Fibroblast of skin of right quadriceps (primary cell): ENCODE measurements at places on chromosomes 1 and 21.

DNA sequence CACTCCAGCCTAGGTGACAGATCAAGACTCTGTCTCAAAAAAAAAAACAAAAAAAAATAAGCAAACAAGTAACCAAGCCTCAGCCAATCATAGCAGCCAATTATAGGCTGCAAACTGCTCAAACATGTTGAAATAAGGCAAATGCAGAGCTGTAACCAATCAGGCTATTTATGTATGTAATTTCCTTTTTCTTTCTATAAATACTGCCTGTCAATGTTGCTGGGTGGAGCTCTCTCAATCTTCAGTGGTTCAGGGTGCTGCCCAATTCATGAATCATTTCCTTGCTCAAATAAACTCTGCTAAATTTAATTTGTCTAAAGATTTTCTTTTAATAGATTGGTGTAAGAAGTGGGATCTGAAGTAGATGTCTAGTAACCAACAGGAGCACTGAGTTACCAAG is 11.6 kb upstream of the CD1D start:
- no peak for DNase-seq

- no peak for DNase-seq
These were observed 61.4 kb downstream of the TMEM200B start for GRCh38 chr1:29062157-29062942.

- DNase-seq: peak; percentile 24
These were observed 14.3 kb downstream of the TRIM11 start for GRCh38 chr1:228392111-228392936.

DNA sequence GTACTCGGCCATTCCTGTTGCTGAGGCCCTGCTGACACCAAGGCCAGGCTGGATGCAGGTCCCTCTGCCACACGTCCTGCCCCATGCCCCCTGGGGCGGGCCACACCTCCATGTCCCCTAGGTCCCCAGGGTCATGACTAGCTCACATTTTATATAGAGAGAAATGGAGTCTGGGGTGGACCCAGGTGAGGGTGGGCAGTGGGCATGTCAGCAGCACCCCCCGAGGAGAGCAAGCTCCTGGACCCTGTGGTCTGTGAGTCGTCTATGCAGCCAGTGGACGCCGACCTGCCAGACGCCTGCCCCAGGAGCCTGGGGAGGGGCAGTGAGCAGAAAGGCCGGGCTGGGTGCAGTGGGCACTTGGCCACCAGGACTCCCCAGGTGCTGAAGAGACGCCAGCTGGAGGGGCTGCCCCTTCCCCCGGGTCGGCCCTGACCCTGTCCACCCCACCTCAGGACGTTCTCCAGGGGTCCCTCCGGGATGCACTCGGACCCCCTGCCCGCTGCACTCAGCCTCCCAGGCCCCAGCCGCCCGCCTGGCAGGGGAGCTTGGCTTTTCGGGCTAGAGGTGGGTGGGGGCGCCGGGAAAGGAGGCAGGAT is 15.9 kb downstream of the SAMD11 start:
- no peak for DNase-seq

DNA sequence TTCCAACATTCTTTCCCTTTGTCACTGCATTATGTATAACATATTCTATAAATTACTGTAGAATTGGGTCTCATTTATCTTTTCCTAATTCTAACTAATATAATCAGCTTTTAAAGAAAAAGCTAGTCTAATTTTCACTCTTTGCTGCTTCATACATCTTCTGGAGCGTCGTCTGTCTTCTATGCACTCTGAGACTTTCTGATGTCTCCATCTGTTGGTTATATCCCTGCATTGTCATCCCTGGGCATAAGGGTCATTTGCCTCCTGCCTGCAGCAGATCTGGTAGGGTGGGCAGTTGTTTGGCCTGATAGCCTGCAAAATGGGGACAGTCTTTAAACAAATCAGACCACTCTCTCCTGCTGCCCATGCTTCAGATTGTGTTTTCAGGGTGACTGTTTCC is 40.8 kb upstream of the DYNLT5 start:
- peak; percentile 39 for DNase-seq

DNA sequence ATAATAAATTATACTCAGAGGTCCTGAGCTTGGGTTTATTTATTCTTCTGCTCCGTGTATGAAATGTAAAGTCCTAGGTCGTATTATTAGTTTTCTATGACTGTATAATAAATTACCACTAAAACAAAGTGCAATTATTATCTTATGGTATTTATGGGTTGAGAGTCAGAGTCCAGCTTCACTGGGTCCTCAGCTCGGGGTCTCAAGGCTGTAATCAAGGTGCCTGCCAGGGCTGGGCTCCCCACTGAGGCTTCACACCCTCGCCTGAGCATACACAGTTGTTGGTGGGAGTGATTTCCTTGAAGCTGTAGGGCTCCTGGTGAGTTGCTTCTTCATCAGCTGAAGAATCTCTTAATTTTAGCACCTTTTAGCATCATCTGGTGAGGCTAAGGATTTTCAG is 15.2 kb downstream of the UBASH3A start:
- no peak for DNase-seq

GRCh38 chr1:52102336-52103013 is 39.4 kb upstream of the ZFYVE9 start:
- DNase-seq: no peak

DNA sequence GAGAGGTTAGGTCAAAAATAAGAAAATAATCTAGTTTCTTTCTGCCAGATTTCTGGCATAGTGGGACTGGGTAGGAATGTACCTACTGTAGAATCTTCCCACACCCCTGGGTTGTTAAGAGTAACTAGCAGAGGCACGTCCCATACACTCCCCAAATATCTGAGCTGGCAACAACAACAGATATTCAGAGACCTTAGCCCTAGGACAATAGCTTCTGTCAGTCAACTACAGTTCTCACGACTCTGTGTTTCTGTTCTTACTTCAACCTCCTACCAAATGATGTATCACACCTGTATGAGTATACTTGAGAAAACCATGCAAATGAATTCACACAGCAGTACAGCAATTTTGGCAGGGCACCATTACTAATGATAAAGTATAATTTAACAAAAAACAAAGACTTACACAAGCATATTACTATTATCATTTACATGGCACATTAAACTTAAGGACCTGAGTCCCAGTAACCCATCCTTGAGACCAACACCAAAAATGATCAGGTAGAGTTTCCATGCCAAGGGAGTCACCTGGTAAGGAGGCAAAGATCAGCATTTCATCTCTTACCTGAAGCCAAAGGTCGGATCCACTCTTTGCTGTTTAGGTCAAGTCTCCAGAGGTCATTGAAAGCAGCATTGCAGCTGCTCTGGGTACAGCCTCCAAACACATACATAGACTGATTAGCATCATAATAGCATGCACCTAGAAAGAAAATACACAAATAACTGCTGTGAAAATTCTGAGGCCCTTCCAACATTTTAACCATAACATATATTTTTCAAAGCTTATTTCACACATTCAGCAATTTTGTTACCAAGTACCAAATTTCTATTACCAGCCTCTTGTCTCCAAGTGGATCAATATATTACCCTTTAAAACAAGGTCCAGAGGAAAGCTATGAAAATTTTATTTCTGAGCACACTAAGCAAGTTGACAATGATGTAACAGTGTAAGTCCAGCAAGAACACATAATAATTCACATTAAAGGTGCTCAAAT is 57.5 kb upstream of the CPLANE2 start:
- no peak for DNase-seq

GRCh38 chr1:94122201-94122970 is 1.4 kb upstream of the ABCA4 start:
- peak; percentile 21 for DNase-seq

DNA sequence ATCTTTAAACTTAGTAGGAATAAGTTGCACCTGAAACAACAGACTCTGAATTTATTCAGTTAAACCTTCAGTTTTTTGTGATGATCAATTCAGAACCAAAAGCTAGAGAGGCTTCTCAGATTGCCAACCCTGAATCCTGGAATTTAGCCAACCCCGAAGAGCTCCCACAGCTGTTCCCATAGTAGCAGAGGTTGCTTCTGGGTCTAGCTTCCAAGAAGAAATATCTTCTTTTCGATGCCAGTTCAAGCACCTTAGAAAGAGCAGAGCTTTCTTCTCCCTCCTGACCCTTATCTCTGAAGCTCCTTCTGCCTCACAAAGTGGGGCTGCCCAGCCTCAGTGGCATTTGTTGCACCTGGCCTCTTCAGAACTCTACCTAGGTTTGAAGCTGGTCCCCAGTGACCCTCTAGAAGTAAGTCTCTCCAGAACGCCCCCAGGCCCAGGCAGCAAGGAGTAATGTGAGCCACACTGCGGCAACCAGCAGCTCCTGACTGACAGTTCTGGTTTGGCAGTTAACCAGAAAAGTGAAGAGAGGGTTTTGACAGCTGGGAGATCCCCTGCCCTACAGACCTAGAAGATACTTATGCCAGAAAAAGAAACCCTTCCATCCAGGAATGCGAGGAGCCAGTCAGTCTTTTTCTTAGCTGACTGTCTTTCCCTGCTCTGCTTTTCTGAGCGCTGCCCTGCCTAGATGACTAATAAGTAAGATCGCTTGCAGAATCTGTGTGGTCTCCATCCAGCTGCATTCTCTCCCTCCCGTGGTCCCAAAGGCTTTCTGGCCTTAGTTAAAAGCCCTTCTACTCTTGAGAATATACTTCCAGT is 165.9 kb downstream of the ADGRL4 start:
- peak; percentile 88 for DNase-seq

GRCh38 chr1:84776639-84777038 is 86.4 kb upstream of the SSX2IP start:
- DNase-seq: peak; percentile 23

DNA sequence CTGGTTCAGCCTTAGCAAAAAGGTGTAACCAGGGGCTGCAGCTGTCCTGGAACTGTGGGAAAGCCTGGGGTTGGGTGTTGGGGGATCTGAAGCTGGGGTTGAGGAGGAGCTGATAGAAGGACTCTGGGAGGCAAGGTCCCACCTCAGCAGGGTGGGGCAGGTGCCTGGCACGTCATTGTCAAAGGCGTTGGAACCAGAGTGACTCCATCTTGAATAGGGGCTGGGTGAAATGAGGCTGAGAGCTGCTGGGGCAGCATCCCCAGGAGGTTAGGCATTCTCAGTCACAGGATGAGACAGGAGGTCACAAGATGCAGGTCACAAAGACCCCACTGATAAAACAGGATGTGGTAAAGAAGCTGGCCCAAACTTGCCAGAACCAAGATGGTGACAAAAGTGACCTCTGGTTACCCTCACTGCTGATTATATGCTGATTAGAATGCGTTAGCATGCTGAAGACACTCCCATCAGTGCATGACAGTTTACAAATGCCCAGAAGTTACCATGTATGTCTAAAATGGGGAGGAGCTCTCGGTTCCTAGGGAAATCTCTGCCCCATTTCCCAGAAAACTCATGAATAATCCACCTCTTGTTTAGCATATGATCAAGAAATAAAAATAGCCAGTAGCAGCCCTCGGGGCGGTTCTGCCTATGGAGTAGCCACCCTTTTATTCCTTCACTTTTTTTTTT is 85.4 kb downstream of the IER5 start:
- DNase-seq: no peak

GRCh38 chr1:184811439-184812111 is 56.9 kb upstream of the EDEM3 start:
- no peak for DNase-seq

- DNase-seq: peak; percentile 59
These were observed at the start of gene CROCC for GRCh38 chr1:16921391-16922185. TSS of gene CROCC (plus strand) at chr1:16921931. CDS start at chr1:16922019, 88 bp downstream.

GRCh38 chr1:211928993-211929637 is 98.6 kb upstream of the LPGAT1 start:
- DNase-seq: peak; percentile 13

- DNase-seq: no peak
These were observed 21.5 kb upstream of the RCAN3 start for GRCh38 chr1:24481101-24481500.

GRCh38 chr1:39352881-39353280 is 138.6 kb upstream of the BMP8A start:
- DNase-seq: no peak

- DNase-seq: no peak
These were observed 131.6 kb downstream of the TRIM33 start for GRCh38 chr1:114379358-114379757.

DNA sequence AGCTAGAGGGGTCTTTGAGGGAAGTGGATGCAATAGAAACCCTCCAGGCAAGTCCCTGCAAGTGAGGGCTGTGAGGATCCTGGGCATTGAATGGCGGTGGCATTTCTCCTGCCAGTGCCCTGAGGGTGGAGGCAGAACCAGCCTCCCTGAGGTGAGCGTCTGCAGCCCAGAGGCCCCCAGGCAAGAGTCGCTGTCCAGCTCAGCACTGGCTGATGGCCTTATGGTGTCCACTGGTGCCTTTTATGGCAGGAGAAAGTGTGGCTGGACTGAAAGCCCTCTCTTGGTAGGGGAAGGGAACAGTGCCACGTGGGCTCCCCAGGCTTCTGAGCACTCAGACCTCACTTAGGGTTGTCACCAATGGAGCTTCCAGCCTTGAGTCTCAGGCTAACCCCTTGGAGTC is 77.3 kb downstream of the SH3BGR start:
- DNase-seq: no peak

- no peak for DNase-seq
These were observed 159.2 kb downstream of the DYRK1A start for GRCh38 chr21:37525810-37526209.

GRCh38 chr1:78079580-78079979 is 33.8 kb downstream of the GIPC2 start:
- DNase-seq: peak; percentile 55

DNA sequence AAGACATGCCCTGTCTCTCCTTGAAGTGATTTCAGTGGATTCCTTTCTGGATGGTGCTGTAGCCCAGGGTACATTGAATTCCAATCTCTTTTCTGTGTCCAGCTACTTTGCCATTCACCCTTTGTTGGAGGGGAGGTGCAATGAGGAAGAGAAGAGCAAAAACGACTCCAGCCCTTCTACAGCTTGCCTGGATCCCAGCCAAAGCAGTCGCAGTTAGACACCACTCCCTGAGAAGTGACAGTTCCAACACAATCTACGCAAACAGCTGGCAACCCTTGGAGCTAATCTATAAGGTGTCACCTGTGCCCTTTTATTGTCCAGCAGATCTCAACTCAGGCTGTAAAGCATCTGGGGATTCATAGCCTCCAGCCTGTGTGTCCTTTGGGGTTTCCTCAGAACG is 4.6 kb downstream of the CD244 start:
- DNase-seq: no peak

GRCh38 chr1:54497338-54497737 is 50.7 kb upstream of the ACOT11 start:
- DNase-seq: no peak

DNA sequence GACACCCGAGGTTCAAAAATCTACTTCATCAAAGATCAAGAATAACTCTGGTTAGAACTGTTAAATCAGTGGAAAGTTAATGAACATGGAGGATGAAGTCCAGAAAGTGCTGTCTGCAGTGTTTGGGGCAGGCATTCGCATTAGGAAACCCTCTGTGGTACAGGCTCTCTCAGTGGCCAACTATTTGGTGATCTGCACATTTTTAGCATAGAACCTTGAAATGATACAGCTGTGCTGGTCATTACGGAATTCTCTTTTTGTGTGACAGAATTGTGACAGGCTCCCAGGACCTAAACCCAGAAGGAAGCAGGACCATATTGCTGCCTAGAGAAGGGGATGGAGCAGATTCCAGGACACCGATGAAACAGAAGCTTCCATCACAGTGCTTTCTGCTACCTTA is 89.0 kb downstream of the SLC45A1 start:
- DNase-seq: no peak
